Activated T-helper 1 cell treated with Interleukin-2 at 50 U/mL for 16 hours (primary cell): ENCODE measurements at places on chromosomes 2 and 18.

DNA sequence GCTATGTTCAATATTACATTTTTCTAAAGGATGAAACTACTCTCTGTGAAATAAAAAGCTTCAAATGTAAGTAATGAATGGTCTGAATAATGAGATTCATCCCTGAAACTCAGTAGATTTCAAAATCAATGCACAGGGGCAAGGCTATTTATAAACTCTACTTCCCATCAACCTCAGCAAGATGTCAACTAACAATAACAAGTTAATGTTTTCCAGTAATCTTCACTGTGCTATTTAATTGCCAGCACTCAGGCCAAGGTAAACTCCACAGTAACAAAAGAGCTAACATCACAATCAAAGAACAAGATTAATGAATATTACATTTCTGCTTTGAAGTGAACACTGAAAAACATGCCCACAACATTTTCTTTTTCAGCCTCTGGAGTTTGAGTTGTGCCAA is 144.3 kb upstream of the ZFP36L2 start:
- no peak for DNase-seq

DNA sequence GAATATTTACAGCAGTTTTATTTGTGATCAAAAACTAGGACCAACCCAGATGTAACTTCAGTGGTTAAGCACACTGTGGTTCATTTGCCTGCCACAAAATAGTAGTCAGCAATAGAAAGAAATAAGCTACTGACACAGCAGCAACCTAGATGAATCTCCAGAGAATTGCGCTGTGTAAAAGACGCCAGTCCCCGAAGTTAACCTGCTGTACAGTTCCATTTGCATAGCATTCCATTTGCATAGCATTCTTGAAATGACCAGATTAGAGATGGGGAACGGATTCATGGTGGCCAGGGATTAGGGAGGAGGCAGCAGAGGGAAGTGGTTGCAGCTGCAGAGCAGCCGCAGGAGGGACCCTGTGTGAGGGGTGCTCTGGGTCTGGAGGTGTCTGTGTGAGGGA is 39.3 kb upstream of the NFATC1 start:
- DNase-seq = no peak

GRCh38 chr2:213627054-213627710 is 342.9 kb downstream of the SPAG16 start:
- no peak for DNase-seq

- no peak for DNase-seq
These were observed 233.8 kb upstream of the SKOR2 start for GRCh38 chr18:47485221-47485797.

- DNase-seq = no peak
These were observed 109.0 kb upstream of the KCNJ3 start for GRCh38 chr2:154589514-154589913.

GRCh38 chr2:138997346-138997745 is 217.2 kb upstream of the NXPH2 start:
- no peak for DNase-seq

- peak; percentile 22 for DNase-seq
These were observed 22.3 kb downstream of the RNF125 start for GRCh38 chr18:32040936-32041335.

GRCh38 chr2:168433527-168433926 is 22.5 kb upstream of the CERS6 start:
- DNase-seq = no peak

GRCh38 chr2:157413326-157414035 is 30.4 kb downstream of the CYTIP start:
- DNase-seq = peak; percentile 34

DNA sequence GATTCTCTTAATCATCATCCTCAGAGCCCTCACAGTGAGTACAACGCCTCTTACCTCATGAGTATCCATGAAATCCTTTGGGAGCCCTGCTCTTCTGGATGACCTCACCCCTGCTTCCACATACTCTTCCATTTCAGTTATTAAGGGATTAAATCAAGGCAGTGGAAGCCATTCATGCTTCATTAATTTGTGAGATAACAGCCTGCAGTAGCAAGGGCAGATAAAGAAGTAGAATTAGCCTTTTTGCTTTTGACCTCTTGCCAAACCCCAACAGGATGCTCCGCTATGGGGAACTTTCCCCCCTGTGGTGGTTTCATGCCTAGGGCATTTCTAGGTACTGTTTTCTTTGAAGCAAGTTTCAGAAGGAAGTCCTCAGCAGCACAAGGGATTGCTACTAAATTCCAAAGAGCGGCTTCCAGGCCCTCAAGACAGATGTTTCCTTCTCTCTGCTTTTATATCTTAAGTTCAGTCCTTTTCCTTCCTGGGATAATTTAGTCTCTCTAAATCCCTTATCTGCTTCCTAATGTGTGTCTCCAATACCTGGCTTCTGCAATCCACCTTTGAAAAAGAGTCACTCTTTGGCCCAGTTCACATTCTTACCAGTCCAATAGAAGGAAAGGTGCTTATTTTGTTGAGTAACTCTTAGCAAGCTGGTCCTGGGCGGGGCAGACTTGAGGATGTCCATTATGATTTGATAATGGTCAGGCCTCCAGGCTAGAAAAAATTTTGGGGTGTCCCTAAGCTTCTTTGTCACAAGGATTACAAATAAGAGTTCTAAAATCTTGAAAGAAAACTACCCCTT is 76.9 kb downstream of the MYO1B start:
- DNase-seq = no peak

DNA sequence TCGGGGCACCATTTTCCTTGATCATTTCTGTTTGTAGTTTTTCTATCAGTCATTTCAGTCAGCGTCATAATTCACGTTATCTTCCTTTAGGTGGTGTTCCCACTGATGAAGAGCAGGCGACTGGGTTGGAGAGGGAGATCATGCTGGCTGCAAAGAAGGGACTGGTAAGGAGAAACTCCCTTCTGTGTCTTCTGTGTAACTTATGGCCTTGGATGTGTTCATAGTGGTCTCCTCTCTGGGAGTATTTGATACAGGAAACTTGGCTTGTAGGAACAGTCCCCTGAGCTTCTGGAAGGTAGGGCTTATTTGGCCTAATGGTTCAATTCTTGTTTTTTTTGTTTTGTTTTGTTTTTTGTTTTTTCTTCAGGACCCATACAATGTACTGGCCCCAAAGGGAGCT is 1.1 kb downstream of the COX5B start:
- no peak for DNase-seq

GRCh38 chr2:14944562-14945346 is 312.2 kb downstream of the LRATD1 start:
- no peak for DNase-seq

GRCh38 chr2:215369181-215369760 is 57.4 kb downstream of the ATIC start:
- DNase-seq = no peak

DNA sequence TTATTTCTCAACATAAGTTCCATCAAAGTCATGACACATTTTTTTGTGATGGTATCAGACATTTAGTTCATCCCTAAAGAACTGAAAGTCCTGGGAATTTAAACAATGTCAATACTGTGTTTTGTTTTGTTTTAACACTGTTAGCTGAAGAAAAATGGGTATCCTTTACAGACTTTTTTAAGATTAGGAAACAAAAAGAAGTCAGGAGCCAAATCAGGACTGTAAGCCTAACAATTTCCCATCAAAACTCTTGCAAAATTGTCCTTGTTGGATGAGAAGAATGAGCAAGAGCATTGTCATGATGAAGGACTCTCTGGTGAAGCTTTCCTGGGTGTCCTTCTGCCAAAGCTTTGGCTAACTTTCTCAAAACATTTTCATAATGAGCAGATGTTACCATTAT is 69.4 kb downstream of the SRD5A2 start:
- DNase-seq = no peak

- no peak for DNase-seq
These were observed 40.7 kb upstream of the C2orf66 start for GRCh38 chr2:196849895-196850294.

DNA sequence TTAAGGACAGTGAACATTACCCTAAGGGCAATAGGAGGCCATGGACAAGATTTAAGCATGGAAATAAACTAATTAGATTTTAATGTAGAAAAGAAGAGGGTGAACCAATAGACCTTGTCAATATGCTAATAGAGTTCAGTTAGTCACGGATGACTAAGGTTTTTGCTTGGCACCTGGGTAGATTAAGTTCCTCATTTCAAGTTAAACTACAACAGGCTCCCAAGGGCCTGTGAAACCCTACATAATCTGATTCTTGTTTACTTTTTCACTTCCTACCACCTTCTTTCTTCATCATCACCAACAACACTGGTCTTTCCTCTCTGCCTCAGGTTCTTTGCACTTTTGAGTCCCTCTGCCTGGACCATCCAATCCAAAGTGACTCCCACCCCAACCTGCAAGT is 14.8 kb downstream of the SP110 start:
- no peak for DNase-seq

DNA sequence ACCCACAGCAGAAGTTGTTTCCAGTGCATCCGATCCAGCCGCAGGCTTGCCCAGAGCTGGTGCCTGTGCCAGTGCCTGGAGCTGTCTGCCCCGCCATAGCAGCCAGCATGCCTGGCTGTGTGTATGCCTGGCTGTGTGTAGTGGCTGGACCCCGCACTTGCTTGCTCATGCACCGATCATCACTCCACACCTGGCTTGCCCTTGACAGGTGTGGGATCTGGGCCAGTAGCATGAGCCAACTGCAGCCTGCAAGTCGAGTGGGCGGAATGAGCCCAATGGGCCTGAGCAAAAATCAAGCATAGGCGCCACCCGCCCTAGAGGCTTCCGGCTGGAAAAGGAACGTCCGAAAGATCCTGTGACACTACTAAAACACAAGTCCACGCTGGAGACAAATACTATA is 74.5 kb downstream of the EPB41L3 start:
- DNase-seq = no peak

- no peak for DNase-seq
These were observed 65.1 kb downstream of the TMEM182 start for GRCh38 chr2:102826904-102827303.

DNA sequence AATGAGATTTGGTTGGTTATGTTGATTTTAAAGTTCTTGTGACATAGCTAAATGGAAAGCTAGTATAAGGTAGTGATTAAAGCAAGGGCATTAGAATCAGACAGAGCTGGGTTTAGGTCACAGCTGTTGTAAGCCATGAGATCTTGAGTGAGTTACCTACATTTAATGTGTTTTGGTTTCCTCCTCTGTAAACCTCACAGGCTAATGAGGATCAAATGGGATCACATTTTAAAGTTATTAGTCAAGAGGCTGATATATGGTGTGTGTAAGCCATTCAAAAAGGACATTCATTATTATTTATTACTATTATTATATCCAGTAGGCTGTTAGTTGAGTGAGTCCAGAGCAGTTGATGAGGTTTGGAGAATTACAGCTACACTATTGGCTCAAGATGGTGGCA is 416.2 kb downstream of the IRS1 start:
- no peak for DNase-seq

GRCh38 chr2:99743146-99743545 is 253.3 kb upstream of the REV1 start:
- DNase-seq = no peak

GRCh38 chr2:215080545-215080944 is 57.9 kb downstream of the ABCA12 start:
- DNase-seq = no peak
